ENCODE measurements at places on chromosomes 2 and 18.

GRCh38 chr2:73862987-73863386 is 29.8 kb upstream of the ACTG2 start:
- DNase-seq: no peak

GRCh38 chr18:12703096-12703567 is 290 bp downstream of the PSMG2 start:
- no peak for DNase-seq

DNA sequence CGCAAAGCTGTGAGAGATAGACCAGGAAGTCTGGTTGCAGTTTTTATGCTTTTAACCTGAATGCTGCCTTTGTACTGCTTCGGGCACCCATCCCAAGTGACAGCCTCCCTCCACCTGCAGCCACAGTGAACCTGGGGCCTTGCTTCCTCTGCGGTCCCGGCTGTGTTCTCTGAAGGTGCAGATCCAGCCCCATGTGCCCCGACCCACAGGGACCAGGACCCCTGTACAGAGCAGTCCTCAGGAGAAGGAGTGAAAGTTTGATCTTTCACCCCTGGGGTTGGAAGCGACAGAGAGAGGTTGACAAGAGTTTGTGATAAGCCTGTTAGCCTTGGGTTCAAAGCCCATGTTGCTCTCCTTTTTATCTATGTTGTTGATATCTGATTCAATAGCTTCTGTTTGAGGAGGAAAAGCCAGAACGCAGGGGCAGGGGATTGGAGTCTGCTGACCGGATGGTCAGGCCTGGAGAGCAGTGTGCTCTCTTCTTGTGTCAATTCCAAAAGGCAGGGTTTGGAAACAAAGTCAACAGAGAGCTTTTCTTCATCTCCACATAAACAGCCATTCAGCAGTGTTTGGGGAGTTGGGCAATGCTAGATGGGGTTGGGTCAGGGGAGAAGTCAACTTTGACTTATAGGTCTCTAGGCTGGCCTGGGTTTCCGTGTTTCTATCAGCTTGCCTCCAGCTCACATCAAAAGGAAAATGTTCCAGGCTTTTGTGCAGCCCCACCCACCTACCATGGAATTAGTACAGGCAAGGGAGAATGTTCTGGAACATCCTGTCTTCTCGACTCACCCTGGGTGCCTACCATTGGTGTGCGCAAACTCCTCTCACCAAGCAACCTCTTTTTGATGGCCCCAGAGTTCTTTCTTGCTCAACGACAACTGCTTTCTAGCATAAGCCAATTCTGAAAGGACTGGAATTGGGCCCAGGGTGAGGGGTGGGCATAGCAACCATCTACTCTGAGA is 214.9 kb downstream of the ALPK2 start:
- no peak for DNase-seq

DNA sequence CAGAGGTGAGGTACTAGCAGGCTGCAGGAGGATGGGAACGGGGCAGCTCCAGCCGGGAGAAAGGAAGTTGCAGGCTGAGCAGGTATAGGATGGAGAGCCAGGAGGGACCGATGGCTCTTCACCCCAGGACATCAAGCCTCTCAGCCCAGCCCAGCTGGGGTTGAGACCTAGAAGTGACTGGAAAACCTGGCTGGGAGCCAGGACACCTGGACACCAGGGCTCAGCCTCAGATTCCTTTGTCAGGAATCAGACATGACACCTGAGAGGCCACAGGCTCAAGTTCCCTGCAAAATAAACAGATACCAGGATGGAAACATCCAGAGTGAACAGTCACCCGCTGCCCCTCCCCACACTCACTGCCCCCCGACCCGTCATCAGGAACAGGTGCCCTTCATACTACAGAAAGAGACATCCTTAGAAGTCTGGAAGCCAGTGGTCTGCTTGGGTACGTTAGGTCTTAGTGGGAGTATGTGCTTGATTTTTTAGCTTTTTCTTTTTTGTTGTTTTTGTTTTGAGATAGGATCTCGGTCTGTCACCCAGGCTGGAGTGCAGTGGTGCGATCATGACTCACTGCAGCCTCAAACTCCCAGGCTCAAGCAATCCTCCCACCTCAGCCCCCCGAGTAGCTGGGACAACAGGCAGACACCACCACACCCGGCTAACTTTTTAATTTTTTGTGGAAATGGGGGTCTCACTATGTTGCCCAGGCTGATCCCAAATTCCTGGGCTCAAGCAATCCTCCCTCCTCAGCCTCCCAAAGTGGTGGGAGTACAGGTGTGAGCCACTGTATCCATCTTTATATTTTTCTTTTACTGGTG is 95.7 kb upstream of the STPG4 start:
- DNase-seq: no peak

DNA sequence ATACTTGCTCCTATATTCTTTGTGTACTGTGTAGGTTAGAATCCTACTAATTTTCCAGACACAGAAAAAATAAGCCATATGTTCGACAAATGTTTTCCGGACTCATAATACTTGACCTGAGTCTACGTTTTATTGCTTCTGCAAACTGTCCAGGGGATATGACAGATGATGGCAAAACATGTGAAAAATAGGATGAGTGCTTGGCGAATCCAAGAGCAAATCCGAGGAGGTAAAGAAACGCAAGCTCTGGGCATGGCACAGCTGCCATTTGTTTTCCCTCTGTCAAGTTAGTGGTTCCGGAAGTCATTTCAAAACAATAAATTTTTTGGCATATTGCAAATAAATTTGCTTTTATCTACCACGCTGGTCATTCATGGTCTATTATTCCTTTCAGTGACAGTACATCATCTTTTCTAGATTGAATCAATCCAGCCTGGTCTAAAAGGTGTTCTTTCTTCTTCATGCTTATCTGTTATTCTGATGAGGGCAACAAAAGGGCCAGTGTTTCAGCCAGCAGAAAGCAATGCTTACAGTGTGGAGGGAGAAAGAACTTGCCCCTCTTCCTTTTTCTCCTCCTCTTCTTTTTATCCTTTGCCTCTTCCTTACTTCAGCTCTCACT is 476.1 kb upstream of the SOX11 start:
- DNase-seq: no peak

DNA sequence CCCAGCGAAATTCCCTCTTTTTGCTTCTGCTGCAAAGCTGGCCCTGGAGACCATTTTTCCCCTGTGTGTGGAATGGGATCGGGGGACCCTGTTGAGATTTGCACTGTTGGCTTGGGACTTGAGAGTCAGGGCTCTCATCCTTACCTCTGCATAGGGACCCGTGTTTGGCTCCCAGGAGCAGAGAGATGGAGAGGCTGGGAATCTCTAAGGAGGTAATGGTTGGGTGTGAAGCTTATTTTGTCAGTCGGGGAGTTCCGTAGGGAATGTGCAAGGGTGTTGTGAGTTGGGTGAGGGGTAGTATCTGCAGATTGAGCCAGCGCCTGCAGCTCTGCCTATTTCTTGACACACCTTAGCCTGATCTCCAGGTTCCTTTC is 4.5 kb downstream of the GATA6 start:
- DNase-seq: no peak

- no peak for DNase-seq
These were observed 56.3 kb downstream of the GLI2 start for GRCh38 chr2:120791962-120792297.

DNA sequence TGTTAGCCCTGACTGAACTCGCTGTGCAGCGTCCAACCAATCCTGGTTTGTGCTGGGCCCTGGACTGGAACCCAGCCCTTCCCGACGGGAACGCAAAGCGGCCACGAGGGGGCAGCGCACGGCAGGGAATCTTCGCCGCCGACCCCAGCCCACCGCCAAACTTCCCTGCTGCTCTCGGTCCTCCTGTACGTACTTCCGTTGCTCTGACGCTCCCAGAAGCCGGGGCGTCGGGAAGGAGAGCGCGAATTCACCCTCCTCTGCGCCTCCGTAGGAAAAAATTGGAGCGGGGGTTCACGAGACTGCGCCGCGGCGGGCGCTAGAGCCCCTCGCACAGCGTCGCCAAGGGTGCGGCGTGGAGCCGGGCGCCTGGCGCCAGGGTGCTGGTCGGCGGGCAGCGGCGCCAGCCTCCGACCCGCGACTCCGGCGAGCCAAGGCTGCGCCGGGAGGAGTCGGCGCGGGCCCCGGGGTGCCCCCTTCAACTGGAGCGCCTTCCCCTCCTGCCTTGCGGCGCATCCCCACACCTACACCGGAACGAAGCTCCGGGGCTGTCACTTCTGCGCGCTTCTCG is 873 bp upstream of the SH3RF3 start:
- peak; percentile 75 for DNase-seq

GRCh38 chr2:203692031-203692710 is 14.3 kb upstream of the CD28 start:
- no peak for DNase-seq

DNA sequence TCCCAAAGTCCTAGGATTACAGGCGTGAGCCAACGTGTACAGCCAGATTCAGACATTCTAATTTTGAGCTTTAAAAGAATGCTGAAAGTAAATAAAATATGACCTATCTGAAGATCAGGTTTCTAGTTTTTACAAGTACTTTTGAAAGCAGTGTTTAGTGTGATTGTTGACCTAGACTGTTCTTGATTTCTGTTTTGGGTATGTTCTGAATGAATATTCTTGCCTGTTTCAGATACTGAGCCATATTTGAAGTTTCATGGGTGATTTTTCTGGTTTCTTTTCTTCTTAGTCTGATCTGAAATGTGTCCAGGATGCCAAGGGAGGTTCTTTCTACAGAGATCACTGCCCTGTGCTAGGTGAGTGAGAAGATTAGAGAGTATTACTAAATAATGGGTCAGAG is 37.2 kb downstream of the MIB1 start:
- DNase-seq: no peak

GRCh38 chr2:1055014-1055595 is 104.5 kb downstream of the SNTG2 start:
- no peak for DNase-seq

DNA sequence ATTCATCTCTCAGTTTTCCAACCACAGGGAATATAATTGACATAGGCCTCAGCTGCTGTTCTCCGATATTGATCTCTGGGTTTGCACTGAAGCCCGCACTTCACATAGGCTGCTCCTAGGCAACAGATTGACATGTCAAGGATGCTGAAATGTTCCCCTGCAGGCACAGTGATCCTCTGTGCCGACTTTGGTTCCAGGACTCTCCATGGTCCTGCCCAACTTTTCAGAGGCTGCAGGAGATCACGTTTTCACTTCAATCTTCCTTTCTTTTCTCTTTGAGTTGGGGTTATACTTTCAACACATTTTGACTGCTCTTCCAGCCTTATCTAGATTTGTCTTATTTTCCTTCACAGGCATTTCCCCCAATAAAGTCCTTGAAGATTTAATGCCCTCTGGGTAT is 1361.0 kb downstream of the DSC3 start:
- no peak for DNase-seq

- DNase-seq: no peak
These were observed 78.9 kb downstream of the ITGB1BP1 start for GRCh38 chr2:9344434-9344833.

GRCh38 chr18:43846299-43846698 is 569.0 kb upstream of the SYT4 start:
- no peak for DNase-seq

DNA sequence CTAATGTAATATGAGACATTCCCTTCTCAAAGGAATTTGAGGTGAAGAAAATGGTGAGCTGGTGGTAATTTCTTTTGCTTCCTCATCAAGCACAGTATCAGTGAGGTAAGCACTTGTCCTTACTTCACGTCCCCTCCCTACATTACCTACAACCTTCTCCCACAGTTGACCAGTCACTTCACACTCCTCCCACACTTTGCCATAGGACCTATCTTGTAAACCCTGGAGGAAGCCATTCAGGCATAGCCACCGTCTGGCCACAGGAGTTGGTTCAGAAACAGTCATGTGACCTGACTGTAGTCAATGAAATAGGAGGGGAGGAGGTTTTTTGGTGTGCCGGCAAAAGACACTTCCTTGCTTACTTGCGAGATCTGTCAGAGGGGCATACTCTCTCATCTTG is 12.1 kb downstream of the ACOXL start:
- no peak for DNase-seq

All from germinal center (tissue), 1 donor.